ENCODE measurements at places on chromosomes 5 and 9. TPM values are rescaled to one million over a fixed set of nuclear protein-coding genes. Genes with fewer than 3 reads are reported as not detected.

The RANBP3L gene
- total RNA-seq, result 9.6 TPM

The GABRB2 gene
- 65.2 TPM for total RNA-seq

The SLC26A2 gene
- total RNA-seq, result 14.3 TPM

The SWI5 gene
- total RNA-seq, result 8.4 TPM

The ZBED3 gene
- 3.2 TPM for total RNA-seq

Measured in temporal lobe (tissue), 4 donors.